ENCODE measurements at places on chromosomes 6 and 20.

- peak; percentile 9 for DNase-seq
Measured at GRCh38 chr6:57040011-57040410, 6.5 kb upstream of the KIAA1586 start.

DNA sequence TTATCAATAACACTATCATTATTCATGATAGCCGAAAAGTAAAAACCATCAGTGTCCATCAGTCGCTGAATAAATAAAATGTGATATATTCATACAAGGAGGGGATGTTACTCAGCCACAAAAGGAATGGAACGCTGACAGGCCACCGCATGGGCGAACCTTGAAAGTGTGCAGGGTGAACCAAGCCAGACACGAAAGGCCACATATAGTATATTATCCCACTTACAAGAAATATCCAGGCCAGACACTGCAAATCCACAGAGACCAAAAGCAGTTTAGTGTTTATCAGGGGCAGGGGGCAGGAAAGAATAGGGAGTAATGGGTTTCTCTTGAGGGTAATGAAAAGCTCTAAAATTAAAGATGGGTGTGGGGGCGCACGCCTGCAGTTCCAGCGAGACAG is 5.7 kb downstream of the SOX18 start:
- no peak for DNase-seq

GRCh38 chr6:125844989-125845388 is 54.2 kb downstream of the NCOA7 start:
- no peak for DNase-seq

- no peak for DNase-seq
Measured at GRCh38 chr6:14309516-14309915, 191.9 kb downstream of the CD83 start.

DNA sequence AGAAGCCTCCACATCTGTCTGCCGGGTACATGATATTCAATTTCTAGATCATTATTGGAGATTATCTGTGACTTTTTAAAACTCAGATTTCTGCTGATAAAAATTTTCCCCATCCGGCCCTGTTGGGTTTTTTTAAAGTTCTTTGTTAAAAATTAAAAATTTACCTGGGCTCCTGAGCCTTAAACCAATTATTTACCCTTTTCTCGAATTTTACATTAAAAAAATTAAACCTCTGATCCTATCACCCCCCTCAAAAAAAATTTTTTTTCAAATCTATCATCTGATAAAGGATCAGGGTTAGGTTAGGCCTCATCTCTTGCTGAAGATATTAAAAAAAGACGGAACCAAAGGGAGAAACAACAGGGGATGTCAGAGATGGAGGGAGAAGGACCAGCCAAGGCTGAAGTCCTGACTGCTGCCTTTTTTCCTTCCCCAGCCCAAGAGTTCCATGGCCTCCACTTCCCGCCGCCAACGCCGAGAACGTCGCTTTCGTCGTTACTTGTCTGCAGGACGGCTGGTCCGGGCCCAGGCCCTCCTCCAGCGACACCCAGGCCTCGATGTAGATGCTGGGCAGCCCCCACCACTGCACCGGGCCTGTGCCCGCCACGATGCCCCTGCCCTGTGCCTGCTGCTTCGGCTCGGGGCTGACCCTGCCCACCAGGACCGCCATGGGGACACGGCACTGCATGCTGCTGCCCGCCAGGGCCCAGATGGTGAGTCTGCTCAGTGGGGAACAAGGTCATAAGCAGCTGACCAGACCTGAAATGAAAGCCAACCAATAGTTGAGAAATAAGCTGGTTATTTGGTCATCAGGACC is 527 bp downstream of the NFKBIL1 start:
- DNase-seq = no peak

GRCh38 chr6:15698471-15698870 is 35.6 kb upstream of the DTNBP1 start:
- no peak for DNase-seq

- DNase-seq = no peak
Measured at GRCh38 chr20:20160520-20160919, 108.2 kb downstream of the CFAP61 start.

DNA sequence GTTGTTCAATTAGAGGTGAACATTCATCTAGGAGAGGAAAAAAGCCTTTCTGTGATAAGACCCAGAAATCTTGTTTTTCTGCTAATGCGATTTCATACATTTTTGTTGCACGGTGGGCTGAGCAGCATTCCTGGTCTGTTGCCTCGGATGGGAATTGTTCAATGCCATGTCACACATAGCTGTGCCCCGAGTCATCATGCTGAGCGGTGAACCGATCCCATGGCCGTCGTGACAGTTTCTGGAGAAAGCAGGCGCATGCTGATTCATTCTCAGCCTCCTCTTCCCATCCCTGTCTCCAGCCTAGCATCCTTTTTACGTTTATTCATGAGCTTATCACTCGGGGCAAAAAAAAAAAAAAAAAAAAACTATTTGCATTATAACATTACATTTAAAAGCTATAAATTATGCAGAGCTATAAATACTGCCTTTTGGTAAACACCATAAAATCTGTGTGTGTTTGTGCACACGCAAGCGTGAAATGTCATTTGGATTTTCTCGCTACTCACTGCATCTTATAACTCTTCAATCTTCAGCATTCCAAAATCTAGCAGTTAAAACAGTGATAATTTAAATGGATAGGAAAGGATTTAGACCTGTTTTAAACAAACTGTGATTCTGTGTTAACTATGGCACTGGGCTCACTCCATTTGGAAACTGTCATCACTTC is 58.9 kb upstream of the IFNGR1 start:
- DNase-seq = peak; percentile 80

DNA sequence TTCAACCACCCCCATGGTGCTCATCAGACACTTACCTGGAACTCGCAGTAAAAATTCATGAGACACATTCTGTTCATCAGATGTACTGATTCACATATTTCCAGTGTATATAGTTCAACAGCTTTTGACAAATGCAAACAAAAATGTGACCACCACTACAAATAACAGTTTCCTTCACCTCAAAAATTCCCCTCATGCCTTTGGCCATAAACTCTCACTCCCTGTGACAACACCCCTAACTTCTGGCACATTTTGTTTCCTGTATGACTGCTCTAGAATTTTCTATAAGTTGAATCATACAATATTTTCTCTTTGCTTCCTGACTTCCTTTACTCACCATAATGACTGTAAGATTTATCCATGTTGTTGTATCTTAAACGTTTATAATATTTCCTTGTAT is 63.7 kb downstream of the C6orf118 start:
- no peak for DNase-seq

DNA sequence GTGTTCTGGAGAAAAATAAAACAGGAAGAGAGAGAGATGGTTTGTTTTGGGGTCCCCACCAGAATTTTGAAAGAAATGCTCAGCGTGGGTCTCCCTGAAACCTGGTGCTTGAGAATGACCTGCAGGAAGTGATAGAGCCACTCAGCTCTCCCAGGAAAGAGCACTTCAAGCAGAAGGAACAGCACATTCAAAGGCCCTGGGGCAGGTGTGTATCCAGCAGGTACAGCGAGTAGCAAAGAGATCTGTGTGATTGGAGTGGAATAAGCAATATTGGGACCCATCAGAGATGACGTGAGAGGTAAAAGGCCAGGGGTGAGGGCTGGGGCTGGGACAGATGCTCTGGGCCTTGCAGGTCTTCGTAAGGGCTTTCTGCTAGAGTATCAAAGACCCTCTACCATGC is 89.5 kb upstream of the CCDC167 start:
- no peak for DNase-seq

GRCh38 chr6:2771079-2771478 is 5.9 kb downstream of the WRNIP1 start:
- DNase-seq = no peak

- DNase-seq = no peak
Measured at GRCh38 chr6:96470296-96470695, 51.3 kb upstream of the UFL1 start.

DNA sequence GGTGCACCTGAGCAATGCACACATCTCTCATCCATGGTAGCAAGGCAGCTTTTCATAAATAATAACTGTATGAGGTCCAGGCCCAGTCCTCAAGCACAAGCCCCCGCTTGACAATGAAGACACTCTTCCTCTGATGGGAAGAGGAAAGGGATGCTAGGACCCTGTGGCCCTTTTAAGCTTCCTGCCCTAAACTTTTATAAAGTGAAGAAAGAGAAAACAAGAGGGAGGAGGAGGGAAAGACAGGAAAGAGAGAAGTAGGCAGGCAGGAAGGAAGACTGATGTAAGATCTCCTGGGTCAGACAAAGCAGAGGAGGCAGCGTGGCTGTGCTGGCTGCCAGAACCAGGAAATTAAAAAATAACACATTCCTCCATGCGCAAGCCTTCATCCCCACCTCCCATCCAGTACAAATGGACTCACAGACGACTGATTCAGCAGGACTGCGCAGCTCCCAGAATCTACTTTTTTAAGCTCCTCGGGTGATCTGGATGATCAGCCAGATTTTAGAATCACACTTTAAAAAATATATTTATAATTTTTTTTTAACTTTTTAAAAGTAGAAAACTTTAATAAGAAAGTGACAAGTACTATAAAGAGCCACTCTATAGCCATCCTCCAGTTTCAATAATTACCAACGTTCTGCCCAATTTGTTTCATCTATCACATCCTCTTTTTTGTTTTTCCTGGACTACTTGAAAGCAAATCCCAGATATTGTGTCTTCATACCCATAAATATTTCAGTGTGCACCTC is 16.5 kb downstream of the TNFAIP3 start:
- DNase-seq = no peak

DNA sequence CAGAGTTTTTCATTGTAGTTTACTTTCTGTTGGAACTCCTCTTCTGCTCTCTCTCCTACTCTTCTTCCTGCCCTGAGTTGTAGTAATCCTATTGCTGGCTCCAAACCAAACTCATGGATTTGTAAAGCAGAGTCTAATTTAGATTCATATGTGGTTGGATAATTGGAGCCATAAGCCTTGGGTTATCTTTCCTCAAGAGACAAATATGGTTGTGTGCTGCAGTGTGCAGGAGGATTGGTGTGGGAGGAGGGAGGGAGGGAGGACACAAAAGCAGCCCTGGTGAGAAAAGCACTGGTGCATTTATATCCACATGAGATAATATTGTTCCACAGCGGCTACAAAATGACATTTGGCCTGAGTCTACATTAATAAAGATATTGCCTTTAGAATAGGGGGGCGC is 4.2 kb downstream of the HLA-G start:
- DNase-seq = no peak

DNA sequence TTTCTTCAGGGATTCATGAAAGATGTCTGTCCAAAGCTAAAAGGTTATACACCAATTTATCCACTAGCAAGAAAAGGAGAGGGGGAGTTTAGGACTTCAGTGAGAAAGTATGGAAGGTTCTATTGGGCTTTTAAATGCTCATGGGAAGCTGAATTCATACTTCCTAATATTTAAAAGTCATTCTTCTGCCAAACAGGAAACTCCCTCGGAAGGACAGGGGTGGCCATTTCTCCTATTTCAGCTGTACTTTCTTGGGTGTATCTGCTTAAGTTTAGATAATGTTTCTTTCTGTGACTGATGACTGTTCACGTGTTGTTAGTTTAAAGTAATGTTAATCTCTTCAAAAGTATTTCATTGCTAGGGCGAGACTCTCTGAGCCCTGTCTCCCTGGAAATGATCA is 80.5 kb upstream of the IFNGR1 start:
- no peak for DNase-seq

DNA sequence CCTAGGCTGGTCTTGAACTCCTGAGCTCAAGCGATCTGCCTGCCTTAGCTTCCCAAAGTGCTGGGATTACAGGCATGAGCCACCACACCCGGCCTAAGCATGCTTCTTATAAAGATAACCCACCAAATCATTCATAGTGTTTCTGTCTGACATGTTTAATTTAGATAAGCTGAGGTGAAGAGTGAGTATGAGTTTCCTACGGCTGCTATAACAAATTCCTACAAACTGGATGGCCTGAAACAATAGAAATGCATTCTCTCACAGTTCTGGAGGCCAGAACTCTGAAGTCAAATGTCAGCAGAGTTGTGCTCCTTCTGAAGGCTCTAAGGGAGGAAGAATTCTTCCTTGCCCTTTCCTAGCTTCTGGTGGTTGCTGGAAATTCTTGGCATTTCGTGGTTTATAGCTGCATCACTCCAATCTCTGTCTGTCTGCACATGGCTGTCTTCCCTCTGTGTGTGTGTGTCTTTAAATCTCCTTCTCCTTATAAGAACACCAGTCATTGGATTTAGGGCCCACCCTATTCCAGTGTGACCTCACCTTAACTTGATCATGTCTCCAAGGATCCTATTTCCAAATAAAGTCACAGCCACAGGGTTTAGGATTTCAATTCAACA is 29.9 kb downstream of the MAPK13 start:
- peak; percentile 9 for DNase-seq

- no peak for DNase-seq
Measured at GRCh38 chr6:24927985-24928745, 7.6 kb downstream of the RIPOR2 start.

DNA sequence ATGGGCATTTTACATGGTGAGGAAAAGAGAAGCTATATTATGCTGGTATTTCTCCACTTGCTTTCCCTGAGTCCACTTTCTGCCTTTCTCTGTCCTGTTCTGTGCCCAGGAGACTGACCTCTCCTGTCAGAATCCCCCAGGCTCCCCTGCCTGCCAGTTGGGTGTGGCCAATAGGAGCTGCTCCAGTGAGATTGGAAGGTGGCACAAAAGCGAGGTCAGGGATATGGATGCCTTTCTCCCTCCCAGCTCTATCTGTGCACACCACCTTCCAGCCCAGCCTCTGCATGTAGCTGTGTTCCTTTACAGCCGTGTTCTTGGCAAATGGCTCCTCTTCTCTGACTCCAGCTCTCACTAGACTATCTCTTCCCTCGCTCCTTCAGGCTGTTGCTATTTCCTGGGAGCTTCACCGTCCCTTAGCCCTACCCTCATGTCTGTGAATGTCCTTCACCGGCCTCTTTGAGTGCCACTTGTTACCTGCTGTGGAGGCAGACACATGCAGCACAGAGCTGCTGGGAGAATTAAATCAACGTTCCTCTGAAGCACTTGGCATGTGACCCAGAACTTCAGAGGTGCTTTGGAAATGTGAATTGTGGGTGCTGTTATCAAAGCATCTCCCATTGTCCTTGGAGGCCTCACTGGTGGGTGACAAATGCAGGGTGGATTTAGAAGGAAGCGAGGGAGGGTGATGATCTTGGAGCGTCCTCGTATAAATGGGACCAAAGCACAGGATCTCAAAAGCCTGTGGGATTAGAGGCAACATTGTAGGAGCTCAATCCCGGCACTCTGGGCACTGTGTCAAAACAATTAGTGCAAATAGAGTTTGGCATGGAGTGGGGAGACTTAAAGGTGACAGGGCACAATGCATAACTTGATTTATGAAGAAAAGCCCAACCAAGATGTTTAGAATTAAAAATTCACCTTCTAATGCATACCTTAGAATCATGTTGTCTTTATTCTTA is 28.9 kb upstream of the RALGAPA2 start:
- no peak for DNase-seq

DNA sequence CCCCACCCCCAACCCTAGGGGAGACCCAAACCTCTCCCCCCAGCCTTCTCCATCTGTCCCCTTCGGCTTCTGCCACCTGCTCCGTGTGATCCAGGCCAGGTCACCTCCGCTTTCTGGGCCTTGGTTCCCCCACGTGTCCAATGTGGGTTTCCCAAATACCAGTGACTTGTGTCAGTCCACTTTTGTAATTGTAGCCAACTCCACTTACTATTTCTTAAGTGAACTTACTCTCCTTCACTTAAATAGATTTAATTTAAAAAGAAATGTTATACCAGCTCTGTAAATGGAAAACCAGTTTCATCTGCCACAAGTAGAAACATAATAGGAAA is 10.0 kb upstream of the FAM110A start:
- DNase-seq = no peak

- DNase-seq = no peak
Measured at GRCh38 chr6:8904754-8905153, 469.4 kb upstream of the SLC35B3 start.
